ENCODE measurements at places on chromosomes 12 and 14.

DNA sequence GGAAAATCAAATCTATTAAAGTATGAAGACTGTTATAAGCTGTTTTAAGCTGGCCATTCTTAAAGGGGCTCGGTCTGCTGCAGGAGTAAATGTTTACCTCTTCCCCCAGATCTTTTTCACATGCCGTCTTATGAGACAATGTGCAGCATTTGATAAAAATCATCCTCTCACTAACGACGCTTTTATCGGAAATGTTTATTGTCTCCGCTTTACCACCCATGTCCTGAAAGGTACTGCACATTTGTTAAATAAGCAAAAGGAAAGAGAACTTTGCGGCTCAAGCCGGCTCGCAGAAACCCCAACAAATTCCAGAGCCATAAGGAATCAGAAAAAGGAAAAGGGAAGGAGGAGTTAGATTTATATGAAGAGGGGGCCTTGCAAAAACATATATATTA lies 137.8 kb downstream of the HMGA2 start:
- no peak for ATAC-seq

DNA sequence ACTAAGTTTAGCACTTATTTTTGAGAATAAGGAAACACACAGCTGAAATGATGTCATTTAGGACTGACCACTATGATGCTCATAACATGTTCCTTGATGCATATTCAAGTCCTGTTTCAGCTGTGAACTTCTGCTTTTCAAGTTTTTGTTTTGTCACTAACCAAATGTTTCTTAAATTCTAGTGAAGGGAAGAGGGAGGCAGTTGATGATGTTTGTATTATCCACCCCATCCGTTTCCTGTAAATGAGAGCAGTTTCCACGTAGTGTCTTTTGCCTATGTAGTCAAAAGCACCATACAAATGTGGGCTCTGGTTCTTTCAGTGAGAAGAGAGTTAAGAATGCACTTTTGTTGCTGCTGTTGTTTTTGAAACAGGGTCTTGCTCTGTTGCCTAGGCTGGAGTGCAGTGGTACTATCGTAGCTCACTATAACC lies 491.8 kb downstream of the PCNX1 start:
- peak; percentile 94 for ATAC-seq

GRCh38 chr12:130614530-130614905 lies 101.6 kb downstream of the RIMBP2 start:
- ATAC-seq, result no peak

GRCh38 chr14:92950773-92951172 lies 27.8 kb downstream of the CHGA start:
- ATAC-seq, result no peak

DNA sequence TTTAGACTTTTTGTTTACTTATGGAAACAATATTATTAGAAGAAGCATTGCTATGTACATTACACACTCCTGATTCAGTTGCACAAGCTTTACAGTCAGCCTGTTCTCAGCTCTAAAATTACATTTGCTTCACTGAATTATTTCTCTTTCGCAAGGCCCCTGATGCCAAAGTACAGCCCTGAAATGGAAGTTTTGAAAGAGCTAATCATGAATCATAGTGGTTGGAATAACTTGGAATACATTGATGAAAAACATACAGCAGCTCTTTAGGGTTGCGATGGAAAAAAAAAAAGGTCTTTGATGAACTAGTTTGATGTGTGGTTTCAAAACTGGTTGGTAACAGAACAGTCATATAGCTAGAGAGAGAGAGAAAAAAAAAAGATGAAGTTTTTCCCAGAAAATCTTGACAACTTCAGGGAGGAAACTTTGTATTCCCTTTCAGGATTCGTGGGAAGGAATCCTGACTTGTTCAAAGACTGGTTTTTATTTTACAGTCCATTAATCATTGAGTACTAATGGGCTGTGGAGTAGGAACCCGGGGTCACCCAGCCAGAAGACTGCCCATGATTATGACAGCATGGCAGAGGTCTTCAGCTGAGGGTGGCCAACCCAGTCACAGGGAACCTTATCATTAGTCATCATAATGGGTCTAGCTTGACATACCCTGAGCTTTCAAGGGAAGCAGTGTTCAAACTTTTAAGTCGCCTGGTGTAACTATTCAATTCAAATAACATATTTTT lies 460.1 kb downstream of the NAV3 start:
- no peak for ATAC-seq

GRCh38 chr12:67758521-67758920 lies 110.0 kb downstream of the DYRK2 start:
- no peak for ATAC-seq

- ATAC-seq, result no peak
Observed at GRCh38 chr12:48773686-48774085, 15.2 kb downstream of the ADCY6 start.

DNA sequence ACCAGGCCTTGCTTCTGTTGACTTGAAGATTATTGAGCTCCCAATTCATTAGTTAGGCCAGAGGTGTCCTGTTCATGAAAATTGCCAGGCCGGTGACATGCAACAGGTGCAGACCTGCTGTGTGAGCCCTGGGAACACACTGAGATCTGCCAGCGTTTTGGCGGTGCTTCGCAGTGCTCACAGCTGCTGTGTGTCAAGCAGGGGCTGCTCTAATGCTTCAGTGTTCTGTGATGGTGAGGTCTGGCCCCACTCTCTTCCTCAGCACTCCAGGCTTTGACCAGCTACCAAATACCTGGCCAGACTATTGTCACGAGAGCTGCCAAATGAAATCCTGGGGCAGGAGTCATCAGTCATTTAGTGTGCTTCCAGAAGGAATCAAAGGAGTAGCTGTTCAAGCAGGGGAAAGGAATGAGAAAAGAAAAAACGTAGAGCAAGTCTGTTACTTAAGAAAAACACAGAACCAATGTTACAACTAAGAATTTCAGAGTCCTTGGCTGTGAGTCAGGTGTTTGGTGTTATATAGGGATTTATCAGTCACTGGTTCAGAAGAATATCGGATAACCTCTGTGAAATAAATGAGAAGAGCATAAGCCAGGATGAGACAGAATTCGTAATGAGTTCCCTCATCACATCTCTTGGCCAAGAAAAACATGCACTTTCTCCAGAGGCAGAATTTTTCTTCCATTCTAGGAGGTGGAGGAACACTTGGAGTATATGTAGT lies 150.8 kb downstream of the FBXL14 start:
- no peak for ATAC-seq

DNA sequence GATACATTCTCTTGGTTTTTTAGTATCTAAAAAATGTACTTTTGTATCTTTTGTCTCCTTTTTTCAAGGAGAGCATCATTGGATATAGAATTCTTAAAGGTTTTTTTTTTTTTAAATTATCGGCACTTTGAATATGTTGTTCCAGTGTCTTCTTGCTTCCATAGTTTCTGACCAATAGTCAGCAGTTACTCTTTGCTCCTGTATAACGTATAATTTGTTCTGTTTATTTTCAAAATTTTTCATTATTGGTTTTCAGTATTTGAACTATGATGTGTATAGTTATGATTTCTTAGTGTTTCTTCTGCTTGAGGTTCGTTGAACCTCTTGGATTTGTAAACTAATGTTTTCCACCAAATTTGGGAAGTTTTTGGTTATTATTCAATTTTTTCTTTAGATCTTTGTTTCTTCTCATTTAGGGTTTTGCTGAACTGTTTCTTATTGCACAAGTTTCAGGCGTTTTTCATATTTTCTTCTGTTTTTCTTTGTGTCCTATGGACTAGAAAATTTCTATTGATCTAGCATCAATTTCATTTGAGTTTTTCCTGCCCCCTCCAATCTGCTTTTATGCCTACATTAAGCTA lies 93.9 kb downstream of the PLBD1 start:
- no peak for ATAC-seq

DNA sequence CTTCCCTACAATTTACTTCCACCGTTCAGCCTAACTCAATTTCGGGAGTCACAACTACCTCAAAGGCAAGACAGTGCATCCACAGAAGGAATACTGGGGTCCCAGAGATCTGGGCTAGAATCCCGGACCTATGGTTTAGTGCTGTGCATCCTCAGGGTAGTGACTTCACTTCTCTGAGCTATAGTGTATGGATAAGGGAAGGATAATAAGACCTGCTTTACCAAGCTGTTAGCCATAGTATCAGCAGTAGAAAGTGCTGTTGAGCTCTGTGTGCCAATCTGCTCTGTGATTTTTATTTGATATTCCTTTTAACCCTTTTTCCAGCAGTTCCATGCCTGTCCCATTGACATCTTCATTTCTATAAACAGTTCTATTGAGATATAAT lies 1044.3 kb downstream of the BCL11B start:
- ATAC-seq, result no peak

DNA sequence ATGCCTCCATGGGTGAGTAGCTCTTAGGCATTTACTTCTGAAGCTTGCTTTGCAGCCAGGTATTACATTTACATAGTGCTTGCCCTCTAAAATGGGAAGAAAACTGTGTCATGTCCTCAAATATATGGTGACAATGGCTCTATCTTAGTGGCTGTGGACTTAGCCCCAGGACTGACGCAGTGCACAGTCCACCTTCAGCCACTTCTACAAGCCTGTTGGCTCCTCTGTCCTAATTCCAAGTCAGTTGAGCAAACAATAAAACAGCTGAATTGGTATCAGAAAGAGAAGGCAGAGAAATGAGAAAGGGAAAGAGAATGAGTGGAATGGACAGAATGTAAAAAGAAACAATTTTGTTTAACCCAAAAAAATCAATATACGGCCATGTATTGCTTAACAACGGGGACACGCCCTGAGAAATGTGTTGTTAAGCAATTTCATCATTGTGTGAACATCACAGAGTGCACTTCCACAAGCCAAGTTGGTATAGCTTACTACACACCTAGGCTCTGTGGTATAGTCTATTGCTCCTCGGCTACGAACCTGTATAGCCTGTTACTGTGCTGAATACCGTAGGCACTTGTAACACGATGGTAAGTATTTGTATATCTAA lies 93.5 kb downstream of the GRIN2B start:
- no peak for ATAC-seq

- no peak for ATAC-seq
Observed at GRCh38 chr14:20803223-20803622, 579 bp upstream of the RNASE1 start.

- ATAC-seq, result no peak
Observed at GRCh38 chr14:68172627-68173026, 353.0 kb downstream of the RAD51B start.

DNA sequence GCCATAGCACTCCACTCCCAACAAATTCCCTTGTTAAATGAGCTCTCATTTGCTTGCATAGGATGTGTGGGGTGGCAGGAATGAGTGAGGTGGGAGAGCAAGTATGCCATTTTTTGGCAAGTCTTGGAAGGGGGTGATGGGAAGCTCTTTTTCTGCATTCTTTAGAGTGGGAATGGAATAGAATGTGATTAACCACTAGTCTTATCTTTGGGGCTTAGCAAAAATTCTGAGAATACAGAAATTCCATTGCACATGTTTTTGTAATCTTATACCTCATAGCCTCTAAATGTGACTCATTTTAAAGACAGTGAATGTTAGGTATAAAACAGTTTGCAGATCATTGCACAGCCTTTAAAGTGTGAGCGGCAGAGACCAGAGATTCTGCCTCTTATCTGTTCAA lies 28.4 kb upstream of the NEDD1 start:
- no peak for ATAC-seq

DNA sequence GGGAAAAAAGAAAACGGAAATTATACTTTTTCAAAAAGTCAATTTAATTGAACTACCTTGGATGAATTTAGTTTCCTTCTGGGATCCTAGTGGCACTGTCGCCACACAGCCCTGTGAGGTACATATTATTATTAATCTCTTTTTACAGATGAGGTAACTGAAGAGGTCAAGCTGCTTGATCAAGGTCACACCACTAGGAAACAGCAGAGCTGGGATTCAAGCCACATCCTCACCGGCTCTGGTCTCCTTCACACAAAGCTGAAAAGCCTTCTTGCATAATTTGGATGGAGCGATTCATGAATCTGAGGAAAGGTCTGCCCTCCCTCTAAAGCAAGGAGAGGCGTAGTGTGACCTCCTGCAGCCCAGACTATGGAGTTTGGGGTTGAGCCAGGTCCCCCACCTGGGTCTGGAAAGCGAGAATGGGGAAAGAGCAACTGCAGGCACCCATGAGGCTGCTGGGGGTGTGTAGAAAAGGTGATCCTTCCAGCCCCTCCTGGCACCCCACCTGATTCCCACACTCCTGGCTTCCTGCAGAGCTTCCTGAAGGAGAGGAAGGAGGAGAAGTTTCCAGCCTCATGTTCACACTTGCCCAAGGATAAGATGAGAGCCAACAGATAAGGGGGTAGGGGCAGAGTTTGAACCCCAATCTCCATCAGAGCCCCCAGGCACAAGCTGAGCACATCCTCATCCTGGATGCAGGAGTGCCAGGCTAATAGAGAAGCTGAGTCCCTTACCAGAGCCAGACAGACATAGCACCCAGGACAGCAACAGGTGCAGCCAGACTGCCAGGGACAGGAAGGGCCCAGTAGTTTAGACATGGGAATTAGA lies 3.9 kb upstream of the KRT79 start:
- no peak for ATAC-seq

- ATAC-seq, result no peak
Observed at GRCh38 chr12:122050706-122051105, 27.9 kb upstream of the MLXIP start.

All from stimulated activated memory B cell treated with anti-CD40 and anti-IgM and Interleukin-4, amounts not matched to agents 10 μg/mL and 1 μg/mL and 100 μg/mL, for 72 hours (primary cell).